Neural crest cell (in vitro differentiated cells): ENCODE measurements at places on chromosomes 2 and 18. TPM values are rescaled to one million over a fixed set of nuclear protein-coding genes. Genes with fewer than 3 reads are reported as not detected.

DNA sequence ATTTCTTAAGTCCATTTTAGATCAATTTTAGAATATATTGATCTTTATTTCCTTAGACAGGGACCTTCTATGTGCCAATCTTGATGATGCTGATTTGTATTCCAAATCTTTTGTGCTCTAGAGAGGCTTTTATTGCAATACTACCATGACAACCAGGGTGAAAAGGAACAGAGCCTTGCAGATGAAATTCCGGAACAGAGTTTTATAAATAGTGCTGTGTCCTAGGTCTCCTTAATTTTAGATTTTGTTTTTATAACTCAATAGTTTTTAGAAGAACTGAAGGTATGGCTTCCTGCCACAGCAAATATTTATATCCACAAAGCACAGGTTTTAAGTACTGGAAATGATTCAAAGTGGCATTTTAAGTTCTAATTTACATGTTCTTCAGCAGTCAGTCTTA, 160.2 kb downstream of the PMAIP1 start:
- DNase-seq = no peak

DNA sequence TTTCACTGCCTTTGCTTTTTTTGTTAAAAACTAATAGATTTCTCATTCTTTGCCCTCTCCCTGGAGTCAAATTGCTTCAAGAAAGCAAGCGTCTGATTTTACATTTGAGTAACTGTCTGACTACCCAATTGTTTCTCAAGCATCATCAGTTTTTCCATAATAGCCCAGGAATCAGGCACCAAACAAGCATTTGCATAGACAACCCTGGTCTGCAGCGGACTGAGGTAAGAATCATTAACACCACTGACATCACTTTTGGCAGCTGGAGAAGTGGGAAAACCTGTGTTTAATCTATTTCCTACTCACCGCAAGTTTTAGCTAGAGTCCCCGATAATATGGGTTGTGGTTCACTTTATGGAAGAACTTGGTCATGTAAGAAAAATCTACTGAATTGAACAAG, 55.7 kb downstream of the IRS1 start:
- DNase-seq = no peak

DNA sequence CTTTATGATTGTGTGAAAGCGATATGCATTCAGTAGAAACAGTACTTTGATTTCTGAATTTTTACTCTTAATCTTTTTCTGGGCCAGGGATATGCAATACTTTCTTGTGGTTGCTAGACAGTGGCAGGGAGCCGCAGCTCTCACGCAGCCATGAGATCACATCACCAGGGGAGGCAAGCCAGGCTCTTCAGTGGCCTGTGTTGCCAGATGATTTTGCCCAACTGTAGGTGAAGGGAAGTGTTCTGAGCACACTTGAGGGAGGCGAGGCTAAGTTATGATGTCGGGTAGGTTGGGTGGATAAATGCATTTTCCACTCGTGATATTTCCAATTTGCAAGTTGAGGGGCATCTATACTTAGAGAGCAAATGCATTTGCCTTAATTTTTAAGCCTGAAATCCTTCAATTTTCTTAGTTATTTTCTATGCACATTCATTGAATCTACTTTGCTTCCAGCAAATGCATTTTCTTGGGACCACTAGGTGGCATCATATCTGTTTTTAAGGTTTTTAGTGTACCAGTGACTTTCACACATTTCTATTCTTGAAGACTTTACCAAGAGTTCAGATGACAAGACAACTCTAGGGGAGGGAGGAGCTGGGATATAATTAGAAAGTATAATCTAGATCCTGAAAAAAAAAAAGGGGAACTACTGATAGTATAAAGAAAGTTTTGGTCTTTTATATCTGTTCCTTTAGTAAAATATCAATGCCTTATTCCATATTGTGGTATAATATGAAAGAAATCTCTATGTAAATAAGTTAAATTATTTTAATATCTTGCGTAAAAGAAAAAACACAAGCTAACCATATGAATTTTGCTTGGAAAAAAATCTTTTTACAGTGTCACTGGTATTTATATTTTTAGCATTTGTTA, 643.3 kb downstream of the SOCS6 start:
- no peak for DNase-seq

DNA sequence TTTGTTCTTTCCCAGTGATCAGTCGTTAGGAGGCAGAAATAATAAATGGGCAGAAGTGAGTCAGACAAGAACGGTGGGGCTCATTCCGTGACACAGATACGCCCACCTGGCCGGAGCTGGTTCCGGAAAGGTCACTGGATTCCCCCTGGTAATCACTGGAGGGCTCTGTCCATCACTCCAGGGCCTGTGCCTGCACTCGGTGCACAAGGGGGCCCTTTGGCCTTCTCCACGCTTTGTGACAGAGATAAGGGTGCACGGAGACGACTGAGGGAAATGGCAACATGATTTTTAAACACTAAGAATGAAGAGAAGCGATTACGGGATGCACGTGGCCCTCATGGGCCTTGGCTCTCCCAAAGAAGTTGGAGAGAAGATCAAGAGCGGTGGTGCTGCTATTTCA, 84.4 kb downstream of the PTGR3 start:
- DNase-seq = no peak

DNA sequence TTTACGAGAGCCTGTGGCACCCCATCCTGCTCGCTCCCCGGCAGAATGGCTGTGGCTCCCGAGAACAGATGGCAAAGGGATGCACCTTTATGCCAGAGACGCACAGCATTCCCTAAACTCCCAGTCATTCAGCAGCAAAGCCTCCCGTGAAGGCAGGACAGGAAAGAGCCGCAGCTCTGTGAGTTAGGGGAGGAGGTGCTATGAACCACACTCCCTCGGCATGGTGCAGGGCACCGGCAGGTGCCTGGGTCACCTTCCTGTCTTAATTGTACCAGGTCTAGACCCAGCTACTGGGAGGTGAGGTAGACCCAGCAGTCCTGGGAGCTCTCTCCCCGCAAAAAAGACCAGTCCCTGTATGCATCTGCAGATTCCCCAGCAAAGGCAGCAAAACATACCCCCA, 149.8 kb downstream of the TWIST2 start:
- no peak for DNase-seq

DNA sequence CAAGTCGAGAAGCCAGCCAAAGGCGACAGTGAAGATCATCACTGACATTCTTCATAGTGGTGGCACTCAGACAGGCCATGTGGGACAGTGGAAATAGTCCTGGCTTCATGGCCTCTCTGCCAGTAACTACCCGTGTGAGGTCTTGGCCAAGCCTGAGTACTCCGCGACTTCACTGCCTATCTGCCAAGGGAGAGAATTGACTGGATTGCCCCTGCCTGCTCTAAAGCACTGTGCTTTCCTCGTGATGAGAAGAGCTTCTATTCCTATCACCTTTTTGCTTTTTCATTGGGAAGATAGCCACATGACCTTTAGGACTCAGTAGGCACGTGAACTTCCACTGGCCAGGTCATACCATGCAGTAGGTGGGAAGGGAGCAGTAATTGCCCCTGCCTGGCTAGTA, 239.3 kb downstream of the HAUS1 start:
- DNase-seq = no peak

DNA sequence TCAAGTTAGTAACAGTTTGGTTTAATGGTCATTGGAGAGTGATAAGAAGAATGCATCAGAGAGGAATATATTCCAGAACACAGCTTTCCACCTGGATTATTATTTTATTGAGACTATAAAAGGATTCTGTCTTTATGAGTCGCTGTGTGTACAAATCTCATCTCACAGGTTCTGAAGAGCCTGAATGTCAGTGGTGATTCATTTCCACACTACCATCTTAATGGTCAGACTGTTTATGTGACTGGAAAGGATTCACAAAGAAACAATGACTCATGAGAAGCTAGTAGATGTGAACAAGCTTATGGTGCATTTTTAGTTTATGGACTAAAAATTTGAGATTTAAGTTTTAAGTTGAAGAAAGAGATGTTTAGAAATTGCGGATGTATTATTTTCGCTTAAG, 685.4 kb upstream of the NRXN1 start:
- no peak for DNase-seq

DNA sequence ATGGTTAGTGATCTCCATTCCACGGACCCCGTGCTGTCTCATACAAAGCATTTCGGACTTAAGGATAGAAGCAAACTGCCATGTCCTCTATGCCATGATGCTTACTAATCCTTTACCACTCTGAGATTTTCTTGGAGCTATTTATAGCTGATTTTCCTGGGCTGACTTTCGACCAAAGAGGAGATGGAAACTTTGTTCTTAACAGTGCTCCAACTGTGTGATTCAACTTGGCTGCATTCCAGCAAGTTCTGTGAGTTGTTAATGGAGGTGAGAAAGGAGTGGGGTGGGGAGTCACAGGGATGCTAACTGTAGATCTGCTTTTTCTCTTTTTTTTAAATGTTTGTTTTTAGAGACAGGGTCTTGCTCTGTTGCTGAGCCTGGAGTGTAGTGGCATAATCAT, 45.5 kb upstream of the MSH2 start:
- no peak for DNase-seq

The FBXO36 gene
- total RNA-seq = 3.2 and 3.5 TPM in 2 replicates

The CHST9 gene
- total RNA-seq = 0.49 and 0.64 TPM in 2 replicates

The REG3A gene
- total RNA-seq = not detected in 2 replicates

The ALPG gene
- not detected in 2 replicates for total RNA-seq
